Sciatic nerve (tissue), 2 donors: ENCODE measurements at places on chromosomes 7 and 10. TPM values are rescaled to one million over a fixed set of nuclear protein-coding genes. Genes with fewer than 3 reads are reported as not detected.

DNA sequence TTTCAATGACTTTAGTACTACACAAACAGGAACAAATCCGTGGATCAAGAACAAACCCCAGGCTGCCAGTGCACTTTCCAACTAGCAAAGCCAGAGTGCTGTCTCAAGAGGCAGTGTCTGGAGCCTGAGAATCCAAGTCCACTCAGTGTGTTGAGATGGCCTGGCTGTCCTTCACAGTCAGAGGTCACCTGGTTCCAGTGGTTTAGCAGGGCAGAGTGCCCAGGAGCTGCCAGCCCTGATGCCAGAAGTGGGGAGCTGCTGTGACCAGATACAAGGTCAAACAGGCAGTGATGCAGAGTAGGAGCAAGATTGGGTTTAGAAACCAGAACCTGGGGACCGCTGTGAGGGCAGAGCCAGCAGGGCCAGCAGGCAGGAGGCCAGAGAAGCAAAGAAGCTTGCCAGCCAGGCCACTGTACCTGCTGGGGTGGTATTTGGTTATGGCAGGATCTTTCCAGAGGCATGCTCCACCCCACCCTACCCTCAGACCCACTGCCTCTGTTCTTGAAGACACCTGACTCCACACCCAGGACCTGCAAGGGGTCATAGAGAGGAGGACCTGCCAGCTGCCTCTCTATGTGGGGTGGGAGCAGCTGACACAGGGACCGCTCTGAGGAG is 35.6 kb upstream of the C10orf90 start:
- DNase-seq: no peak

GRCh38 chr10:43964486-43964885 is 315.8 kb upstream of the ZNF32 start:
- DNase-seq: no peak

DNA sequence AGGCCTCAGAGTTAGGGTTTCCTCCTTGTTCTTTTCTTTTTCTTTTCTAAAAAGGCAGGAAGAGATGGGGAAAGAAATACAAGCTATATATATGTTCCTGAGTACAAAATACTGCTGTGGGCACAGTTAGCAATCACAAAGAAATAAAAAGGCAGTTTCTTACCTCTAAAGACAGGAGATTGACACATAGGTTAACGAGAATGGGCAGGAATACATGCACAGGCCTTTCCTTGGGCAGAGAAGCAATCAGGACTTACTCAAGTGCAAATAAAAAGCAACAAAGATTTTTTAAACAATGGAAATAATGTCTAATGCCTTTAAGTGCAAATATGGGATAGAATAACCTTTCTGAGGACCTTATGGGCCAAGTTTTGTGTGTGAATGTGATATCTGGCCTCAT is 119.5 kb upstream of the AGK start:
- DNase-seq: no peak

- no peak for DNase-seq
These were observed 711.0 kb upstream of the LRRTM3 start for GRCh38 chr10:66214721-66215404.

DNA sequence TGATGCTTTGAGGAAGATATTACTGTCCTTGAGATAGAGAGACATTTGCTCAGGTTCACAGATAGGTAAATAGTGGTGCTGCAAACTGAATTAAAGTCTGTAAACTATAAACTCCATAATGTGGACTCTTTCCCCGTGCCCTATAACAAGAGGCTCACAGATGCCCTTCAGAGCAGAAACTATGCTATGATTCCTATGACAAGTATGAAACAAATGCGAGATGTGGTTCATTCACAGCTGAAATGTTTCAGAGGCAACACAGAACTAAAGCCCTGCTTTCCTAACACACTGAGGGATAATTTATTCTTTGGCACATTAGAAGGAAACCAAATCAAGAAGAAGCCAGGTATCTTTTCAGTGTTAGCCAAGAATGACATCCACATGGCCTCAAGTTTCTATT is 13.4 kb downstream of the CHUK start:
- DNase-seq: no peak

- DNase-seq: no peak
These were observed 74.2 kb upstream of the HECW1 start for GRCh38 chr7:43038254-43038653.

DNA sequence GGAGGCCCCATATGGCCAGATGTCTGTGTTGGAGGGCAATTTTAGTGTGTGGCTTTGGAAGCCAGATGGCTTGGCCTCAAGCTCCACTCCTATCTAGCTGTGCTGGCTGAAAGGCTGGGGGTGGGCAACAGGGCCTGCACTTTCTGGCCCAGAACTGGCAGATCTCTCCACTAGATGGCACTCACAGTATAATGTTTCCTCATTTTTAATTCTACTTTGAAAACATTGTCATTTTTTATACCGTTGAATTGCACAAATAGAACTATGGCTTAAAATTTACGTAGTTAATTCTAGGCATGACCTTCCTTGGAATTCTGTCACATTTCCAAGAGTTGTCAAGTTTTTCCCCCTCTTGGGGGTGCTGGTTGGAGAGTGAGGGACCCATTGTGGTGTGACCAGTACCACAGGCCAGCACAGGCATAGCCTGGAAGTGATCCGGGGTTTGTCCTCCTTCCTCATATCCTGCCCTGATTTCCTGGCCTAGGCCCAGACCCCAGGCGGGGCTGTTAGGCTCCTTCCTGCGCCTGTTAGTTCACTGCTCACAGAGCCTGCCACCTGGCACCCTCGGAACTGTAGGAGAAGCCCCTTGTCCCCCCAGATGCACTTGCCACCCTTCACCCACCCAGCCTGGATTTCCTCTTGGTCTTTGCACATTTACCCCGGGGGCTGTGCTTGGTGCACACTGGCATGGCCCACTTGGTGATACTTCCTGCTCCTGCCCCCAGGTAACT is 52.8 kb downstream of the ARHGAP22 start:
- DNase-seq: peak; percentile 57

GRCh38 chr7:6553448-6554044 is 2.3 kb upstream of the GRID2IP start:
- DNase-seq: no peak

DNA sequence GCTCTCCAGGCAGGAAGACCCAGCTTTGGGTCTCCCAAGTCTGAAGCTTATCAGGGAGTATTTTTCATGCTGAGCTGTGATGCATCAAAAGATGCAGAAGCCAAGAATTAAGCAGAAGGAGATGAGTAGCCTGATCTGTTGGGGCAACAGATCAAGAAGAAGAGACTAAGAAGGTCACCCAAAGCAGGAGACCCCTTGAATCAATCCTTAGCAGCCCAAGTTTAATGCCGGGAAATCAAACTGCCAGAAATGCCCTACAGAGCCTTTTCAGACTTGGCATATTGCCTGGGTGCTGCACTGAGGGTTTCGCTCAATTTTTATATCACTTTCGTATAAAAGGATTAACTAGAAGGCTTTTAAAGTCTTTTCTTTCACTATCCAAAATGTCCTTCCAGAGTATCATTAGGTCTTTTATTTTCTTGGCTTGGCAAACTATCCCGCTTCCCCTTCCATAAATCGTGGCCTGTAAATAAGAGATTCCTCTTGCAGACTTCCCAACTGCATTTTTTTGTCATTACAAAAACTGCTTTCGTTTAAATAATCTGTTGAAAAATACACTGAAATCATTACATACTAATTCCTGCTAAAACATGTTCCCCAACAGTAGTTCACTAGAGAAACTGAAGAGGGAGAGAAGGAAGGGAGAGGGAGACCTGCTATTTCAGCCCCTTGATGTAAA is 49.0 kb upstream of the STK17A start:
- DNase-seq: no peak

DNA sequence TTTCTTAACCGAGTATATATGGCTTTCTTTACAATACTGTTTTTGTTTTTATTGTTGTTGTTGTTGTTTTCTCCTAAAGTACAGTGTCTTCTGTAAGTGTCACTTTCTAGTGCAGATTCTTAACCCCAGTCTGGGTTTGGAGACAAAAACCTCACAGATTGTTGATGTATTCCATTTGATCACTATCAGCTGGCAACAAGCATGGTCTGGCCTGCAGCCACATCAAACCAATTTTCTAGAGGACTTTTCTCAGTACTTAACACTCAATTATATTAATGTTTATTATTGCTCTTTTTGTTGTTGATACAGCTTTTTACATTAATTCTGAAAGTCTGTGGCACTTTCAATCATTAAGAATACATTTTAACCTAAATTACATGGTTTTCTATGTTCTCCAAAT is 17.1 kb downstream of the LRRN3 start:
- DNase-seq: no peak

- no peak for DNase-seq
These were observed 38.3 kb downstream of the LYZL2 start for GRCh38 chr10:30591249-30591670.

- no peak for DNase-seq
These were observed 102.7 kb upstream of the PRSS1 start for GRCh38 chr7:142646386-142647140.

DNA sequence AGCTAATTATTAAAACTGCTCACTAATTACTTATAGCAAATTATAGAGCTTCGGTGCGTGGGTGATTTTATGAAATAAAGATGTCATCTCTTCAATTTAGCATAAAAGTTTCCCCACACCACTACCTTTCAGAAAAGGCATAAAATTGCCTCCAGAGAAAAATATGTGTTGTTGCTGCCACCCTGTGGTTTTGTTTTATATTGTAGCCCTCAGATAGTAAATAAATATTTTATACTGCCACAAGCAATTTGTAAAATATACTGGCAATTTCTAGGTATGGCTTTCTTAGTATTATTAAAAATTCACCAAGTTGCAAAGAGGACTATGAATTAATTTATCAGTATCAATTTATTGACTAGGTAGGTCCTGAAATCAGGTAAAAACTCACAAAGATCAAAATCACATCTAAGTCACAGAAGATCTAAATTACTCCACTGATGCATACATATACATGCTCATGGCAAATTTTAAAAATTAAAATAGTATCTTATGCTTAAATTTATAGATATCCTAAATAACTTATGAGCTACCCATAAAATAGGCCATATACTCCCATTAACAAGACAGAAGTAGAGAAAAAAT is 26.5 kb downstream of the ASNS start:
- DNase-seq: no peak

- DNase-seq: no peak
These were observed 43.3 kb upstream of the HBP1 start for GRCh38 chr7:107125475-107125874.

- DNase-seq: no peak
These were observed 67.0 kb upstream of the CFAP46 start for GRCh38 chr10:133009218-133009950.

DNA sequence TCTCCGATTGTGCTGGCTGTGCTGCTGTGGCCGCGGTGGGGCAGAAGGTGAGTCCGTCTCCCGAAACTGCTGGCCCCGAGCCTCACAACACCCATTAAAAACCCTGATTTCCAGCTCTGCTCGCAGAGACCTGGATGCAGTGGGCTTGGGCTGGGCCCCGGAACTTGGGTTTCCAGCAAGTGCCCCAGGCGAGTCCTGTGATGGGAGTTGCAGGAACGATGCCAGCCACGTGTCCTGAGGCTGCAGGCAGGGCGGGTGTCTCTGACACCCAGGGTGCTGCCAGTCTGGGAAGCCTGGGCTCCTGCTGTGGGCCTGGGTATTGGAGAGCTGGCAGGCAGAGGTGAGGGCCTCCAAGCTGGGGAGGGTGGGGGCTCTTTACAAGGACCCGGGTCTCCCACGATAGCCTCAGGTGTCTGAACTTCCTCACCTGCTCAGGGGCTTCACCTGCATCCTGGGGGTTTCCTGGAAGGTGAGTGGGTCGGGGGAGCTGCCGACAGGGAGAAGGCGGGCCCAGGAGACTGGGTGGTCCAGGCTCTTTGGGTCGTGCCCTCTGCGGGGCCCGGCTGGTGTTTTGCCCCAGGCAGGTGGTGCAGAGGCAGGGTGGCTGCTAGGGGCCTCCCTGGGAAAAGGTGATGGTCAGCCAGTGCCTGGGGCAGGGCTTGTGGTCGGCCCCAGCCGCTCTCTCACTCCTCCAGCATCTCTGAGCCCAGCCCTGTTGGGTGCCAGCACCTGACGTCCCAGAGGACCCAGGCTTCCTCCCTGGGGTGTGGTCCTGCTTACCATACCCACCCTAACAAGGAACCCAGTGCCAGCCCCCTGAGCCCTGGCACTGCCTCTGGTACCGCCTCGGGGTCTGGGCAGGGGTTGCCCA is 180.3 kb downstream of the DNAJB6 start:
- DNase-seq: no peak

DNA sequence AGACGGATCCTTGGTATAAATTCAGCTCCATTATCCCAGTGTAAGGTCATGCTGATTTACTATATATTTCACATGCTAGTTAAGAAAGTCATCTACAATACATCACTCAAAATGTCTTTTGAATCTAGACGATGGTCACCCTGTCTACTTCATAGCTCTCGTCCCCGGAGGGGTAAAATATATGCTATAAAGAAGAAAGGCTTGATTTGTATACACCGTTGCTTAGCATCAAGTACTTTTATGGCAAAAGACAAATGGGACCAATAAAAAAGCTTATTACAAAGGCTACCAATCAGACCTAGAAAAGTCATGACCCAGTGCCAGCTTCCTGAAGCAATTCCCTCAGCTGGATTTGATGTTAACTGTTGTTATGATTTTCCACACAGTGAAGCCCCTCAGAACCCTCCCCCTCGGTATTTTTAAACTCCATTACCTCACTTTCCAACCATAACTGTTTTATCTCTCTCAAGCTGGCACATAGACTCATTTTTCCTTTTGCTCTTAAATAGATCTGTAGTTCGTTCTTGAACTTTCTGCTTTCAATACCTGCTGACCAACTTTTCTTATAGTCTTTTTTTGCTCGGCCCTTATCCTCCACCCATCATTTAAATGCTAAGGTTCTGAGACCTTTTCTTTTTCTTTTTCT is 104.9 kb downstream of the DOCK4 start:
- no peak for DNase-seq

- DNase-seq: no peak
These were observed 16.5 kb upstream of the UBE2D1 start for GRCh38 chr10:58318346-58318745.

DNA sequence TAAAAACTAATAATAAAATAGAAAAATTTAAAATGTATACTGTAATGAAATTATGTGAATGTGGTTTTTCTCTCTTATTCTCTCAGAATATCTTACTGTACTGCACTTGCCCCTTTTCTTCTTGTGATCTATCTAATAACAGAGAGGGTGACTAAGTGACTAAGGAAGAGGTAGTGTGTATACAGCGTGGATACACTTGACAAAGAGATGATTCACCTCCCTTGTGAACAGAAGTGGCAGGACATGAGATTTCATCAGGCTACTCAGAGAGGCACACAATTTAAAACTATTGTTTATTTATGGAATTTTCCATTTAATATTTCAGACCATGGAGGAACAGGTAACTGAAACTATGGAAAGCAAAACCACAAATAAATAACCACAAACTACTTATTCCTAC is 806.6 kb upstream of the GHITM start:
- no peak for DNase-seq

Gene TAS2R41
- not detected for total RNA-seq

Gene SPDYE1
- total RNA-seq: not detected

Gene IMPDH1
- 49.3 TPM for total RNA-seq

Gene AKR1C4
- not detected for total RNA-seq

Gene HDAC9
- total RNA-seq: 27.6 TPM

Gene TDRD1
- 0.31 TPM for total RNA-seq

Gene MINDY4
- total RNA-seq: 15.6 TPM

Gene ELN
- total RNA-seq: 62.8 TPM

Gene COL26A1
- 0.09 TPM for total RNA-seq

Gene ZNF425
- total RNA-seq: 3.2 TPM

Gene SLC18A3
- not detected for total RNA-seq

Gene VGF
- total RNA-seq: not detected

Gene HYAL4
- not detected for total RNA-seq

Gene MAGI2
- 51.3 TPM for total RNA-seq
